NCI-H1092 treated with DMSO at 0.1 percent for 48 hours (cell line): ENCODE measurements at places on chromosomes 12 and 14.

DNA sequence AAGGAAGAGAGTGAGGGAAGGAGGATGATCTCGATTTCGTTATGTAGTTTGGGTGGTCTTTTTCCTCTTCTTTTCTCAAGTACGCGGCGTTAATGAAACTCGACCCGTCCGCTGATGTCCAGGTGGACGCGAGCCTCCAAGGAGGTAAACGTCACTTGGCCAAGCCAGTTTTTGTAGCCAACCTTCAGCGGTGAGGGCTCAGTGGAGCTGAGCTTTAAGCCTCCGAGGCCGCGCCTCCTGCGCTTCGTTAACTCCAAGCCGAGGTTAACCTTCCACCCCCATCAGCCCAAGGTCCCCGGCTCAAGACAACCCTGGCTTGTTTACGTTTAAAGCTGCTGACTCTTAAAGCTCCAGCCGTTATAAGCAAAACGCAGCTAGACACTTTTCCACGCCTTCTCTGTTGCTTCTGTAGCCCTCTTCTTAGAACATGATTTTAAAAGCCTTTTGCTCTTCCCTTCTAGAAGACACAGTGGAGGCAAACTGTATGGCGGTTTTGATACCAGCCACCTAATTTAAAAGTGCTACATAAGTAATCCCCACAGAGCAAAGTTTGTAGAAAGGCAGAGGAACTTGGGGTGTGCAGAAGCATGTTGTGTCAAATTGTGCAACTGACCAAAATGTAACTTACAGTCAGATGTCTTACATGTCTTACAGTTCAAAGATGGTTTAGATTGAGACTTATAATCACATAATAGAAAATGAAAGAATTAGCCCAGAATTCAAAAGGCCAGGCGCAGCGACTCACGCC is 923 bp upstream of the ITPR2 start:
- DNase-seq, result peak; percentile 47

DNA sequence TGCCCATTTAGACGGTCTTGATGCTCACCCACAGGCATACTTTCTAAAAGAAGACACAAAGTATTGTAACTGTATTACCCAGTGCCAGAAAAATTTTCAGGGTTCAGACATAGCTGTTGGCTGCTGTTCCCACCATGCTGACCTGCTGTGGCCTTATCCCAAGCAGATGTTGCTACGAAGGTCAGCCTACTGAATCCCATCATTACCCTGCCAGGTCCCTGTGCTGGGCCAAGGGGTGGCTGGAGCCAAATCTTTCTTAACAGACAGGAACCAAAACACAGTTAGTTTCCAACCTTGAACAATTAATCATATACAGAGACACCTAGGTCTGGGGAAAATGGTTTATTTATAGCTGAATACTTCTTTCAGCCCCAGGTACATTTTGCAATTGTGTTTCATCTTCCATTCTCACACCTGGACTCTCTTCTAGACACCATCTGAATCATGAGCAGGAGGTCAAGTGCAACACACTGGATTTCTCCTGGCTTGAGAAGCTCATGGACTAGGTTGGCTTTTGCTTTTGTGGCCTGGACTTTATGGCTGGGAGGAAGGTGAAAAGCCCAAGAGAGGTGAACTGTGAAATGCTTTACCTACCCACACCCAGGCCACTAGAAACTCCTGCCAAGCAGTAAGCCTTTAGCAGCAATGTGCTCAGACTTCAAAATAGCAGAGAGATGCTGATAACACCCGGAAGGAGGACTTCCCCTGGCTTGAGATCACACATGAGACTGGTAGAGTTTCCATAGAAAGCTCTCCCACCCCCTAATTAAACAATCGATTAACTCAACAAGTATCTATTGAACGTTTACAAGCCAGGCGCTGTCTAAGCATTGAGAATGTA is 150.1 kb downstream of the SUDS3 start:
- no peak for DNase-seq

DNA sequence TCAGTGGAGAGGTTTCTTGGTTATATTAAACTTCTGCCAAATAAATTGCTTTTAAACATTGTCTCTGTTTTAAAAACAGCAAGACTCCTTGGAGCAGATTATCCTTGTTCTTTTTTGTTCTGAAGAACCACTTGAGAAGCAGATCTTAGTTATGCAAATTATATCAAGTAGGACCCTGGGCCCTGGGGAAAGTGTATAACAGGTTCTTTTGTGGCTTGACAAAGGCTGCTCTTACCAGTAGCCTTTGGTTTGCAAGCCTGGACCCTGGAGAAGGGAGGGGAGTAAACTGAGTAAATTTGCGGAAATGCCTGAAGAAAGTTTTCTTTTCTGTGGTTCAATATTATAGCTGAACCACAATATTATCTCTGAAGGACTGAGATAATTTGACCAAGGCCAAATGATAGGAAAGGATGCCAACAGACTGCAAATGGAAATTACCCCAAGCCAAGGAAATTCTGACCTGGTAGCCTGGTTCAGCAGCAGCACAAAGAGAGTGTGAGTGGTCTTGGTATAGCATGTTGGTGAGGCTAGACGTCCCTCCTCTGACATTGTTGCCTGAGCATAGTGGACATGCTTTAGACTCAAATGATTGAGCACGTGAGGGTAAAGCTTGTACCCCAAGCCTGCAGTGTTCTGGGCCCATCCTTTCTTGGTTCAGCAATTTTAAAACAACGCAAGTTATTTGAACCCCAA is 30.4 kb upstream of the SIX1 start:
- DNase-seq, result no peak

DNA sequence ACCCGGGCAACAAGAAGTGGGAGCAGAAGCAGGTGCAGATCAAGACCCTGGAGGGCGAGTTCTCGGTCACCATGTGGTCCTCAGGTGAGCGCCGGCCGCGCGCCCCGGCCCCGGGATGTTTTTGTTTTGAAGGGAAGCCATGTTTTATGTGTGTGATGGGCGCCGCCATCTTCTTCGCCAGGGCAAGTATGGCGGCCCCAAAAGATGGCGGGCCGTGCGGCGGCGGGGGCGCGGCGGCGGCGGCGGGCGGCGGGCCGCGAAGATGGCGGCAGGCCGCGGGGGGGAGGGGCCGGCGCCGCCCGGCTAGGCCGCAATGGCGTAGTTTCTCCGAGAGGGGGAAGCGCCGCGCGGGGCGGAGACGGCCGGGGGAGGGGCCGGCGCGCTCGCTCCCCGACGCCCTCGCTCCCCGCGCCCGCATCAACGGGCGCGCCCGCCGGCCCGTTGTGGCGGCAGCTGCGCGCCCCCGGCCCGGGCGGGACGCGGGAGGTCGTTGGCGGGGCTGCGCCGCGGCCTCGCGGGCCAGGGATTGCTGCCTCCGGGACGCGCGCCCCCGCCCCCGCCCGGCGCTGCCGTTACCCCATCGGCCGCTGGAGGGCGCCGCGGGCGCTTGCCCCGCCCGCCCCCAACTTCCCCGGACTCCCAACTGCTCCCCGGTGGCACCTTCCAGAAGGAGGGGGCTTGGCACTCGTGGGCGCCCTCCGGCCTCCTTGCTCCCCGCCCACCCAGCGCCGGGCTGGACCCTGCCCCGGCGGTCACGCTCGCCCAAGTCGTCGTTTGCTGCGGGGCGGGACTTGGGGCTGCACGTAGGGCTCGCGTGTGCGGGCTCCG is 1.1 kb downstream of the YY1 start:
- DNase-seq, result peak; percentile 81

GRCh38 chr14:100285913-100286400 is 20.3 kb downstream of the SLC25A29 start:
- no peak for DNase-seq

DNA sequence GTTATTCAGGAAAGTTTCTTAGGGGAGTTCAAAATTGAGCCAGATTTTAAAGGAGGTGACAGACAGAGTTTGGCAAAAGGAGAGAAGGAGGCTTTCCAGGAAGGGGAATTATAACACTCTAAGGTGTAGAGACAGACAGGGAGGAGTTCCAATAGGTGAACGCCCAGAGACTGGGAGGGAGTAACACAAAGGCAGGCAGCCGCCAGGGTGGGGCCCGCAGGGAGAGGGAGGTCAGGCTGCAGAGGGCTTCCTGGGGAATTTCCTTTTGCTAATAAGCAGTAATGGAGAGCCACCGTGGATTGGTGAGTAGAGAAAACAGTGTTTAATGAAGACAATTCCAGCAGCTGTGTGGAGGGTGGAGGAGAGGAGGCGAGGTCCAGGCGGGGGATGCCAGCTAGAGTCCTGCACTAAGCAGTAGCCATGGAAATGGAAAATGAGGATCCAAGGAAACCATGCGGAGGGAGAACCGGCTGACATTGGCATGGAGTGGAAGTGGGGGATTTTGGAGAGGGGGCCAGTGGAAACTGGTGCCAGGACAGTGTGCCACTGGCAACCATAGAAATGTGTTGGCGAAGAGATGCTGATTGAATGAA is 22.2 kb downstream of the GRIN2B start:
- no peak for DNase-seq
